ENCODE measurements at places on chromosomes 7 and 10. TPM values are rescaled to one million over a fixed set of nuclear protein-coding genes. Genes with fewer than 3 reads are reported as not detected.

Gene TMEM225B
- 0.62 TPM for total RNA-seq

Gene CH25H
- total RNA-seq = 0.40 TPM

Gene VWDE
- total RNA-seq = not detected

Gene PLAC9
- 73.6 TPM for total RNA-seq

Gene SPAG6
- not detected for total RNA-seq

All from aortic smooth muscle cell (primary cell).